KBM-7 (cell line): ENCODE measurements at places on chromosomes 16 and 17.
A peak's percentile ranks its signal among the peaks of the same experiment; 100 is the strongest.

- no peak for DNase-seq
These were observed 263.1 kb downstream of the SEC14L1 start for GRCh38 chr17:77403854-77404253.

- no peak for DNase-seq
These were observed 49.3 kb upstream of the TNRC6C start for GRCh38 chr17:77909236-77909635.

DNA sequence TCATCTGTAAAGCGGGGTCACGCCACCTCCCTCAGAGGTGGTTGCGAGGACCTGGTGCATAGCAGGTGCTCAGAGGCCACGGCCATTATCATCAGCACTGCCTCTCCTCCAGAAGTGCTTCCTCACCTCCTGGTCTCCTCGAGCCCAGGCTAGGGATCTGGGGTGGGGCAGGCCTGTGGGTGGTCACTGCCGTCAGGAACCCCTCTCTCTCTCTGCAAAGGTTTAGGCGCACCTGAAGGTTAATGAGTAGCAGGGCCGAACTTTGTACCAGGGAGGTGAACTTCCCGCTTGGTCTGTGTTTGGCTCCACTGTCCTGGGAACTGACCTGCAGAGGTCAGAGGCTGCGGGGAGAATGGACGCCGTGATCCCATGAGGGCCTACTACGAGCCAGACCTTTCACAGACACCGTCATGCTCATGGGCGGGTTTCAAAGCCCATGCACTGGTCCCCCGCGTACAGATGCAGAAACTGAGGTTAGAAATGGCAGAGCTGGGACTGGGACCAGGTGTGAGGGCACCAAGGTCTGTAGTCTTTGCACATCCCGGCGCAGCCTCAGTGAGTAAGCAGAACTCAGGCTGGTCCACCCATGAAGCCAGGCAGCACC is 13.8 kb downstream of the JUP start:
- DNase-seq = no peak

DNA sequence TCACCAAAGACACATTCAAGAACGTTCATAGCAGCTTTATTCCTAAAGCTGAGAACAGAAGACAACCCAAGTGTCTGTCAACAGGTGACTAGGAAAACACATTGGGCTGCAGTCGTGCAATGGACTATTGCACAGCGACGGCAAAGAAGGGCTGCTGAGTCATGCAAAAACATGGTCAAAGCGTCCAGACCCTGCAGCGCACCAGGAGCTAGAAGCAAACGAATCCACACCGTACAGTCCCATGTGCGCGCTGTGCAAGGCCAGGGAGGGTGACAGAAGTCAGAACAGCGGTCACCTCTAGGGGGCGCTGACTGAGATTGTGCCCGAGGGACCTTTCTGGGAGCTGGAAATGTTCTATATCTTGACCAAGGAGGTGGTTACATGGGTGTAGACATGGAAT is 266.4 kb downstream of the MAF start:
- peak; percentile 10 for DNase-seq

DNA sequence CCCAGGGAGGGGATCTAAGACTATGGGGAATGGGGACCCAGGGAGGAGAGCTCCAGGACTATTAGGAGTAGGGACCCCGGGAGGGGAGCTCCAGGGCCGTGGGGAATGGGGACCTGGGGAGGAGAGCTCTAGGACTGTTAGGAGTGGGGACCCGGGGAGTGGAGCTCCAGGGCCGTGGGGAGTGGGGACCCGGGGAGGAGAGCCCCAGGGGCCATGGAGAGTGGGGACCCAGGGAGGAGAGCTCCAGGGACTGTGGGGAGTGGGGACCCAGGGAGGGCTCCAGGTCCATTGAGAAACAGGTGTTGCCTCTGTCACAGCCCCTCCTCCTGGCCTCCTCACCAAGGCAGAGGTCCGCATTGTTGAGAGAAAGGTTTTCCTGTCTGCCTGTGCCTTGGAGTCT is 16.0 kb downstream of the MPRIP start:
- DNase-seq = no peak

- DNase-seq = no peak
These were observed 88.8 kb downstream of the IRF8 start for GRCh38 chr16:85987750-85988078.

GRCh38 chr17:8835631-8836364 is 31.7 kb downstream of the PIK3R6 start:
- DNase-seq = no peak

- DNase-seq = no peak
These were observed 138.6 kb downstream of the CDH11 start for GRCh38 chr16:64983231-64983630.

GRCh38 chr16:50669741-50670140 is 11.4 kb downstream of the SNX20 start:
- no peak for DNase-seq

DNA sequence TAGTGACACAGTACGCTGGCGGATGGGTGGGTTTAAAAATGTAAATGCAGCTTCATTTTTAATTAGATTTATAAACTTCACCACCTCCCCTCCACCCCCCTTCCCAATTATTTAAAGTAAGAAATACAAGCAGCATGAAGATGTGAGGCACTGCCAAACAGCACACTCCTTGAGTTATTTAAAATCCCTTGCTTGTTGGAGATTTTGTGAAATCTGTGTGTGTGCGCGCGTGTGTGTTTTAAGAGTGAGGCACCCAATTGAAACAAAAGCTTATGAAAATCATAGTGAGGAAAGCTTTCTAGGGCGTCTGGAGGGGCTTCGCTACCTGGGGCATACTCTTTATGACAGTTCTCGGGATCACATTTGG is 219.6 kb upstream of the IRX3 start:
- DNase-seq = no peak

- DNase-seq = no peak
These were observed 9.8 kb downstream of the CHST6 start for GRCh38 chr16:75485230-75486013.

DNA sequence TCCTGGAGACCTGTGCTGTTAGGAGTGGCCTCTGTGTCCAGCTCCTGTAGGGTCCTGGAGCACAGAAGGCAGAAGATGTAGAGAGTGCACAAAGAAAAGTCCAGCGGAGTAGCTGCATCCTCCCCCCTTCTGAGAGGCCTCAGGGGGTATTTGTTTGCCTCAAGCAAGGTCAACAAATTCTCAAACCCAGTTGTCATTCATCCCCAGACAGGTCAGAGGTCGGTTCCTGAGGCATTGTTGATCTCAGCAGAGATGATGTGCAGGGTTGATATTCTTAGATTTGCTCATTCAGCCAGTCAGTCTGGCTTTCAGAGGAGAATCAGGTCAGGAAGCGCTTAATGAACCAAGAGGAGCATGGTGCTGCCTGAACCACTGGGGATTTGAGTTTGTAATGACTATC is 8.3 kb upstream of the RBFOX1 start:
- DNase-seq = no peak

DNA sequence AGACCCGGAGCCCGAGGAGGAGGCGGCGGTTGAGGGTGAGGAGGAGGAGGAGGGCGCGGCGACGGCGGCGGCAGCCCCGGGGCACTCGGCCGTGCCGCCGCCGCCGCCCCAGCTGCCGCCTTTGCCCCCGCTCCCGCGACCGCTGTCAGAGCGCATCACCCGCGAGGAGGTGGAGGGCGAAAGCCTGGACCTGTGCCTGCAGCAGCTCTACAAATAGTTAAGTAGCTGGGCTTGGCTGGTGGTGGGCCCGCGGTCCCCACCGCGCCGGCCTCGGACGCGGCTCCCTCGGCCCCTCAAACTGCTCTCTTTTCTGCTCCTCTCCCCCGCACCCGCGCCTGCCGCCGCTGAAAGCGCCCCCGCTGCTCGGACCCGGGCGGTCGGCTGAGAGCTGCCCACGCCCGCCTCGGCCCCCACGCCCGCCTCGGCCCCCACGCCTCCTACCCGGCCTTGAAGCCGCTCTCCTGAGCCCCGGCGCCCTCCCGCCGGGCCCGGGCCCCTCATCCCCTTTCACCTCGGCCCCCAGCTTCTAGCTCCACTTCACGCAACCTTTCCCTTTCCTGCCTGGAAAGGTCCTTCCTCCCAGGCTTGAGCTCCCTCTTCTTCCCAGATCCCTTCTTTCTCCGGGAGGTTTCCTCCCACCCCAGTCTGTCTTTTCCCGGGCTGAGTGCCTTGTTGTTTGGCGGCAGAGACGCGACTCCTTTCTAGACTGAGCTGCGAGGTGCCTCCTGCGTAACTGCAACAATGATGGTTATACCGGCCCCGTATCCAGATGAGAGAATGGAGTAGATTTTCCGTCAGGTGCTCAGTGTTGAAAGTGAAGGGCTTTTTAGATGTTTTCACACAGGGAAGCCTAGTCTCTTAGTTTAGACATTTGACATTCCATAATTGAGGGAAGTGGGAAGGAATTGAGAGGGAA is 850 bp downstream of the PPM1E start:
- DNase-seq = peak; percentile 29

DNA sequence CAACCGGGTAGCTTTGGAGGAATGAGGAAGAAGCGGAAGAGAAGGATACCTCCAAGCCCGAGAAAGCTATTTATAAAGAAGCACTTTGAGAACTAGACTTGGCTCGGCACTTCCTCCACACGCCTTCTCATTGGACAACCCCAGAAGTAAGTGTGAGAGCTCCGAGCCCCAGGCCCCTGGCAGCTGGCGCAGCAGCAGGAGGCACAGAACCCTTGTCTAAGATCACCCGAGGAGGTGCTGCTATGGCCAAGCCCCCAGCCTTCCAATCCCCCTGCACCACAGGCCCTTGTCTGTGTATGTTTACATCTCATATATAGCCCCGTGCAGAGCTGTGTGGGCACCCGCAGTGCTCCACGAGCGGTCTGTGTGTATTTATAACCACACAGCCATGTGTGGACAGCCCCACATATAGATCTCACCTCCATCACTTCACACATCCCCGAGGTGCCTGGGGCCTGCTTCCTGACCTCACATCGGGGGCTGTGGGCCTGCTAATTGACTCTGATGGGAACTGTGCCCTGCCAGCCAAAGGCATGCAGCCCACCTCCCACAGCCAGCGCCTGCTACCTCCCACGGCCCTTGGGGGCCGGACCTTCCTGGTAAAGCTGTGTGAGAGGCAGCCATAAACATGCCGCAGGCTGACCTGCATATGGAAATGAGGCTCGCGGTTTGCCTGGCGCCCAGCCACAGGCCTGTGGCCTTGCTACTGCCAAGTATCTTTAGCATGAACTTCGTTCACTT is 96.1 kb downstream of the C17orf67 start:
- peak; percentile 88 for DNase-seq

DNA sequence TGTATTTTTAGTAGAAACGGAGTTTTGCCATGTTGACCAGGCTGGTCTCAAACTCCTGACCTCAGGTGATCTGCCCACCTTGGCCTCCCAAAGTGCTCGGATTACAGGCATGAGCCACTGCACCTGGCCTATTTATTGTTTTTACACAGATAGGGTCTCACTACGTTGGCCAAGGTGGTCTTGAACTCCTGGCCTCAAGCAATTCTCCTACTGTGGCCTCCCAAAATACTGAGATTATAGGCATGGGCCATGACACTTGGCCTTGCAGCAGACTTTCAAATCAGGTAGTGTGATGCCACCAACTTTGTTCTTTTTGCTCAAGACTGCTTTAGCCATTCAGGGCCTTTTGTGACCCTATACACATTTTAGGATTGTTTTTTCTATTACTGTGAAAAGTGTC is 61.7 kb upstream of the INTS2 start:
- no peak for DNase-seq

DNA sequence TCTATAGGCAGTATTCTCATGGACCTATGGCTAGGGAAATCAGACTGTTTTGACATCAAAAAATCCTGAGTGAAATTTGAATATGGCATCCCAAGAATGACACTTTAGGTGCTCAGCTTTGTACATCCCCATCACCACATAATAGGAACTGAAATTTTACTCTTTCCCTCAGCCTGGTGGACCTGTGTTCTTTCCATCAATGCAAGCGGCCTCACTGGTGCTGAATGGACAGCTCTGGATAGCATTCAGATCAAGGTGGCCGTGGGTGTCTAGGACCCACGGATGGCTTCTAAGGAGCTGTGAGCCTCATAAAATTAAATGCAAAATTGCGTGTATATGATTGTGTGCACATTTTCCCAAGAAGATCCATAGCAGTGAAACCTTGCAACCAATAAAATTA is 152.6 kb downstream of the MAP2K6 start:
- DNase-seq = no peak

DNA sequence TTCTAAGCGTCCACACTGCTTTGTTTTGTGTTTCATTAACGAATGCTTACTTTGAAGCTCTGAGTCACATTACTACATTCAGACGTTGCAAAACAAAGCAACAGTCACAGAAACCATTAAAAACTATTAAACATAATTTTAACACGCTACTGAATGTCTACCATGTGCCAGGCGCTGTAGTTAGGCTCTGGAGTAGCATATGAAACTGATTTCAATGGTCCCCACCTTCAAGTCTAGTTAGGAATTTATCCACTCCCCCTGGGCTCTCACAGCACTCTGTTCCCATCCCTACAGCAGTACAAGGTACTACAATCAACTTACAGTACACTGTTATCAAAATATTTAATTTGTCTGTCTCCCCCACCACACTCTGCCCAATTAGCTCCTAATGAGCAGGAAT is 631 bp downstream of the UTP6 start:
- DNase-seq = peak; percentile 35

- no peak for DNase-seq
These were observed 140.6 kb downstream of the CDK5R1 start for GRCh38 chr17:32627239-32627996.

GRCh38 chr17:5355421-5356129 is 63.9 kb downstream of the NUP88 start:
- DNase-seq = no peak

DNA sequence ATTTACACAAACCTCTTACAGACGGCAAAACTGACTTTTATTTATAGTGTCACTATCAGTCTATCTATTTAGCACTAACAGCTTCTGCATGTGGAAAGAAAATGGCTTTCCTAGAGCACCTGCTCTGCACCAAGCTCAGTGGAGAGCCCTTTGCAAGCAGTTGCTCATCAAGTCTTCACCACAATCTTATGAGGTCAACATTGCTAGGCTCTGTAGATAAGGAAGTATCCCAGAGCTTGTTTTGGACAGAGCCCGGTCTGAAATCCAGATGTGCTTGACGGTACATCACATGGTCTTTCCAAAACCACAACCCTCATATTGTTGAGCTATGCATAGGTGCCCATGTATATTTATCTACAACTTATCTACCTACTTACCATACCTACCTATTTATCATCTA is 572.7 kb upstream of the CDH5 start:
- no peak for DNase-seq

GRCh38 chr17:55588446-55589242 is 77.4 kb upstream of the SMIM36 start:
- no peak for DNase-seq

DNA sequence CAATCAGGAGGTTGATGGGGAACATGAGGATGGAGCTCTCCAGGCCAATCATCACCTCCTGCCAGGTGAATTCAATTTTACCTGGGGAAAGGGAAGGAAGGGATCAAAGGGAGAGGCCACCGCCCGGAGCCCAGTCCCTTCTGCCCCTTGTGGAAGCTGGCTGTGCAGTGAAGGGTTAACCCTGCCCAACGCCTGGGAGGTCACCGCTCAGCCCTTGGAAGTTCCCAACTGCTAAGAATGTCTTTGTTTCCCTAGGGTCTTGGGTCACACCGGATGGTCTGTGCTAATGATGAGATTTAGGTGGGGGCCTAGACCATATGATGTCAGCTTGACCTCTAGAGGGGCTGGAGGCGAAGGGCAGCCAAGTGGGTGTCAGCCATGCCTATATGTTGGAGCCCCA is 52.1 kb upstream of the GCSH start:
- DNase-seq = no peak

- no peak for DNase-seq
These were observed 2.7 kb downstream of the FBXO31 start for GRCh38 chr16:87380881-87381280.
